ENCODE measurements at places on chromosomes 3 and 15.

DNA sequence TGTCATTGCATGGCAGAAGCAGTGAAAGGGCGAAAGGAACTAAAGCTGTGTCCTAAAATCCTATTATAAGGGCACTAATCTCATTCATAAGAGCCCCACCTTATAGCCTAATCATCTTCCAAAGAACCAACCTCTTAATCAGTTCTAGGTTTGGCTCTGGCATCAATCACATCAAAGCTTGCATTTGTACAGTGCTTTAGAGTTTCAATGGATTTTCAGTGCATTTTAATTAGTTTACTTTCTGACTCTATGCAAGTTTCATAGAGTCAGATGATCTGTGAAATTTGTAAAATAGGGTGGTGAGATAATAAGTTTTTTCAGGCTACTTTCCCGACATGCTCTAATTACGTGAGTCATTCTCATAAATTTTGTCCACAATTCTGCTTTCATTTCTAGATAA is 341.1 kb downstream of the DIPK2A start:
- peak; percentile 7 for DNase-seq

GRCh38 chr3:58463181-58463941 is 28.5 kb upstream of the KCTD6 start:
- DNase-seq = peak; percentile 85

- peak; percentile 11 for DNase-seq
These were observed 779 bp upstream of the CTNNB1 start for GRCh38 chr3:41198526-41198925.

DNA sequence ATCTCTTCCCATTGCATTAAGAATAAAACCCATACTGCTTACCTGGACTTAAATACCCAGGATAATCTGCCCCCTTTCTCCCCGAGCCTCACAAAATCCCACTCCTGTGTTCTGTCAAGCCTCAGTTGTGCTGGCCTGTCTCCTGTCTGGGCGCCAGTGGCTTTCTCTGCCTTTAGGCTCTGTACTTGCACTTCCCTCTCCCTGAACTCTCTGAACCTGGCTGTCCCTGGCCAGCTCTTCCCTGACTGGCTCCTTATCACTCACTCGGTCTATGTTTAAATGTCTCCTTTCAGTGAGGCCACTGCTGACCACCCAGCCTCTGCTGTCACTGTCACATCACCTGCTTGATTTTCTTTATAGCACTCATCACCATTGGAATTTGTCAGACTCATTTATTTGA is 382.7 kb upstream of the PPP2R3A start:
- no peak for DNase-seq

DNA sequence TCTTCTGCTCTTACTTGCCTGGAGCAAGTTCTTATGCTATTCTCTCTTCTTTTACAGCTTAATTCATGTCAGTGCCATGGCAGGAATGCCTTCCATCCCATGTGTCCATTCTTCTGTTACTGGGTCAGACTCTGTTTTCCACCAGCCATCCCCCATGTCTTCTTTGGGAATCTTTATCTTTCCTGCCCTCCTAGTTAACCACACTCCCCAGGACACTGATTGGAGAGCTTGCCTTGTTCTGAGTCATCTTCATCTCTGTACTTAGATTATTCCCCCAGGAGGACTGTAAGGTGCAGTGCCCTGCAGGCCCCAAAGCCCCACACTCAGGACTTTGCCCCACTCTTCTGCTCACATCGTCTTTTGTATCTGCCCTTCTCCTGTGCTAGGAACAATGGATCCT is 3.6 kb downstream of the ABHD17C start:
- peak; percentile 68 for DNase-seq

DNA sequence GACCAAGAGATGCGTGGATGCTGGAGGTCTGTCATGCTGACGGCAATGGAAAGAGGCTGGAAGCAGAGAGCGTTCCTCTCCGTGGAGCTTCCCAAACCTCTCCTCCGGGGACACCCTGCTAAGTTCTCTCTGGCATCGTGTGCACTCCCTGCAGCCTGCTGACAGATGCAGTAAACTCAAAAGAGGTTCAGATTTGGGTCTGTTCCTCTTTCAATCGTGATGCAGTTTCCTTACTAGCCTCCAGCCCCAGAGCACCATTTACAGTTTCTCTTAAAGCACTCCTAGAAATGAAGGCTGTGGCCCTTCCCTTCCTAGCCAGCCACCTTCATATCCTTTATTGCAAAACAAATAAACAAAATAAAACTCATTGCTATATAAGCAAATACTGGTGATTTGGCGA is 47.3 kb upstream of the LRRC58 start:
- no peak for DNase-seq

- no peak for DNase-seq
These were observed 855.5 kb downstream of the ROBO1 start for GRCh38 chr3:78912259-78912658.

- DNase-seq = no peak
These were observed 10.0 kb downstream of the GNAI2 start for GRCh38 chr3:50245831-50246516.

DNA sequence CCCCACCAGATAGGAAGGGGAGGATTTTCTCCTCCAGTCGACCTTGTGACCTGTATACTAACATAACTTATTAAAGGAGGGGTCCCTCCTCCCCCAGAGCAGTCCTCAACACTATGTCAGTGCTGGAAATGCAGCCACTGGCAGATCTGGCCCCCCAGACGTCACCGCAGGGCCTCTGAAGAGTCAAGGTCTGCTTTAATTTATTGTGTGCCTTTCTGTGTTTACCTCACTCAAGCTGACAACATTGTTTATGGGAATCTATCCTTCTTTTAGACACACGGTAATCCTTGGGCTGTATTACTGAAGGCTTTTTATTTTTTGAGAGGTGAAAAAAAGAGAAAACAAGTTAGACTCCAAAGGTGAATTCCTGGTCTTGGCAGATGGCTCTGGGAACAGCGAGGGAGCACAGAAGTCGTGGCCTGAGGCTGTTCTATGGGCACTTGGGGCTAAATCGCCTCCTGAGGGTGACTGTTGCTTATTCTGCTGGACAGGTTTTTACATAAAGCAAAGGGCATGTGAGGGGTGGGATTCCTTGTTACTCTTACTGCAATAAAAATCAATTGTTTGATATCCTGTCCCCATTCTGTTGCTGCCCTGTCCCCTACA is 13.5 kb upstream of the NR2C2 start:
- DNase-seq = no peak

- DNase-seq = peak; percentile 92
These were observed 106.2 kb upstream of the PLAAT1 start for GRCh38 chr3:193134856-193135255.

DNA sequence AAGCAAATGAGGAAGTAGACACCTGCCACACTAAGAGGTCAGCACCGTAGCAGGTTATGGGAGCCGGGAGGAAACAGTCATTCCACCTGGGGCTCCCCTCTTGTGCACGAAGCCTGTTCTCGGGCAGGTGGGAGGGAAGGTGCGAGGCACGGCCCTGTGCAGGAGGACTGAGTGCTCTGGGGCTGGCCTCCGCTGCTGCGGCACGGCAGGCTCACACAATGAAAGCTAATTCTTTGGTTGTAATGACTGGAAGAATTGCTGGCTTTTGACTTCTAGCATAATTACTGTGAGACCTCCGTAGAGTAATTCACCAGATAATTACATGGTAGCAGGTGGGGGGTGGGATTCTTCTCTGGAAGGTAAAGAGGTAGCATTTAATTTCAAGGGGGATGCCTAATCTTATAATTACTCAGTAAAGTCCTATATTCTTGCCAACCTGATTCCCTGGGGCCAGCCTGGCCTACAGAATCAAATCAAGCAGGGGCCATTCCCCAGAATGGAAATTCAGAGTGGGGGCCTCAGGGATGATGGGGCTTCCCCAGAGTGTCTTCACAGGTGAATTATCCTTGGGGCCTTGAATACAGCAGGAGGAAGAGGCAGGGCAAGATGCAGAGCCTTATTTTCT is 129.1 kb downstream of the TPRA1 start:
- no peak for DNase-seq

DNA sequence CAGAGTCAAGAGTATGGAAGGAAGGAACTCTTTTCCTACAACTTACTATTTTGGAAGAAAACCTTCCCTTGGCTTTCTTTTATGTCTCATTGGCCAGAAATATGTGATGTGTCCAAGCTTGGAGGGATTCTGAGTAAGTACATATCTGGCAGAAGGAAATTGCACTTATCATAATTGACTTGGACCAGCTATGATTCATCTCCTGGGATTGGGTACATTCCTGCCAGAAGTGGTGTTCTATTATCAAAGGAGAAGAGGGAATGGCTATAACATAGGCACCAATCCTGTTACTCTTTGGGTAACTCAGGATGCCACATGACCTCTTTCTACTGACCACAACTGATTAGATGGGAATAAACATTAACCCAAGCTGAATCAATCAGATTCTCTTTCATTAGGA is 13.5 kb upstream of the DAZL start:
- peak; percentile 80 for DNase-seq
